Endothelial cell of umbilical vein (primary cell): ENCODE measurements at places on chromosomes 4 and X. TPM values are rescaled to one million over a fixed set of nuclear protein-coding genes. Genes with fewer than 3 reads are reported as not detected.
A peak's percentile ranks its signal among the peaks of the same experiment; 100 is the strongest.

Gene NPY1R
- not detected in 2 replicates for total RNA-seq

Gene BMX
- 86.0 and 105 TPM in 2 replicates for total RNA-seq

Gene TRIM60
- total RNA-seq: not detected in 2 replicates

Gene QRFPR
- not detected in 2 replicates for total RNA-seq

Gene VEGFC
- 34.9 and 47.1 TPM in 2 replicates for total RNA-seq

Gene PAGE2B
- total RNA-seq: not detected in 2 replicates

Gene XAGE1A
- total RNA-seq: not detected in 2 replicates

Gene IL2
- total RNA-seq: not detected in 2 replicates

Gene GJB1
- not detected in 2 replicates for total RNA-seq

Gene PROM1
- total RNA-seq: 1.7 TPM in 1 of 2 replicates, not detected in the other

Gene MFAP3L
- 0.22 and 0.35 TPM in 2 replicates for total RNA-seq

Gene HSFX4
- not detected in 2 replicates for total RNA-seq

GRCh38 chrX:98409867-98410266 lies 1526.2 kb downstream of the RPA4 start:
- DNase-seq: no peak
- no peak overlapping the region for H3K27ac ChIP-seq
- H3K36me3 ChIP-seq: no peaks in the 10 kb centered on the region

DNA sequence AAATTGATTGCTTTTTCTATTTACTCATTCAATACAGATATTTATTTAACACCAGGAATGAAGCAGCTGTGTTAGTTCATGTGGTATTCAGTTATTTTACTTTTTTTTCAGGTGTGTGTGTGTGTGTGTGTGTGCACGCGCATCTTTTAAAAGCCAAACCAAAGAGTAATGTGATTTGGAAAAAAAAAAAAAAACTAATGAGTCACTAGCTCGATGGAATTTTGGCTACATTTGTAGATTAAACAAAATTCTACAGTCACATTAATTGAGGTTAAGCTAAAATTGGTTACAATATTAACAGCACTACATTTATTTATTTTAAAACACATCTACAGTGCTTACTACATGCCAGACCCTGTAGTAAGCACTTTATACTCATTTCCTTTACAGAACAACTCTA lies 66.8 kb downstream of the HHIP start:
- H3K27me3 ChIP-seq: no peaks in the 10 kb centered on the region
- H3K36me3 ChIP-seq: peaks cover 70% of the 10 kb centered on the region
- no peak for DNase-seq

- no peaks in the 10 kb centered on the region for H3K4me1 ChIP-seq
- H3K4me3 ChIP-seq: no peak overlapping the region
- H3K27me3 ChIP-seq: no peaks in the 10 kb centered on the region
- H3K36me3 ChIP-seq: peaks cover 11% of the 10 kb centered on the region
Observed at GRCh38 chr4:89957046-89957926, 62.6 kb downstream of the MMRN1 start.

DNA sequence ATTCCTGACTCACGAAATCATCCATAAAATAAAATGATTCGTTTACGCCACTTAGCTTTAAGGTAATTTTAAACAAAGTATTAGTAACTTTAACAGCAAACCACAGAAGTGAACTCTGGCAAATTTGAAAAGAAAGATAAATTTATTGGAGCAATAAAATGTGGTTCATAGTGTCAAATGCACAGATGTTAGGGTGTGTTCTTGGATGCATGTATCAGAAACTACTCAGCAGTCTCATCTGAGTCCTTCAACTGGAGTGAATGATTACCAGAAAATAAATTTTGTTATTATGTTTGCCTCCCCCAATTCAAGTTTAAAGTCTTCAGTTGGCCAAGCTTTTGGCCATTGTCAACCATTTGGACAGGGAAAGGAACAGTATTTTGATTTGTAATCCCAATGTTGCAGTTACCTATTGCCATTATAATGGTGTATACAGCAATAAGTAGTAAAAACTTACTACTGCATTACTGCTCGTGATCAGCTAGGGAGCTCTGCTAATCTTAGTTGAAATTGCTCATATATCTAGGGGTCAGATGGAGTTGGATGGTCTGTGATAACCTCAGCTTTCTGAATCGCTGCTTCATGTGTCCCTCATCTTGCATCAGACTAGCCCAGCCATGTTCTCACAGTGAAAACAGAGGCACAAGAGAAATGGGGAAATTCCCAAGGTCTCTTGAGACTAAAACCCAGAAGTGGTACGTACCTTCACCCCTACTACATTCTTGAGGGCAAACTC lies 254.6 kb upstream of the KCNIP4 start:
- H3K4me3 ChIP-seq: no peak overlapping the region
- H3K27ac ChIP-seq: no peak overlapping the region
- no peaks in the 10 kb centered on the region for H3K36me3 ChIP-seq
- H3K4me1 ChIP-seq: no peaks in the 10 kb centered on the region
- no peaks in the 10 kb centered on the region for H3K27me3 ChIP-seq

GRCh38 chrX:56994375-56995270 lies 718 bp downstream of the SPIN3 start:
- no peak overlapping the region for H3K27ac ChIP-seq
- H3K27me3 ChIP-seq: no peaks in the 10 kb centered on the region
- no peaks in the 10 kb centered on the region for H3K4me1 ChIP-seq
- DNase-seq: peak; percentile 14
- H3K4me3 ChIP-seq: peak overlapping the region; percentile 61

DNA sequence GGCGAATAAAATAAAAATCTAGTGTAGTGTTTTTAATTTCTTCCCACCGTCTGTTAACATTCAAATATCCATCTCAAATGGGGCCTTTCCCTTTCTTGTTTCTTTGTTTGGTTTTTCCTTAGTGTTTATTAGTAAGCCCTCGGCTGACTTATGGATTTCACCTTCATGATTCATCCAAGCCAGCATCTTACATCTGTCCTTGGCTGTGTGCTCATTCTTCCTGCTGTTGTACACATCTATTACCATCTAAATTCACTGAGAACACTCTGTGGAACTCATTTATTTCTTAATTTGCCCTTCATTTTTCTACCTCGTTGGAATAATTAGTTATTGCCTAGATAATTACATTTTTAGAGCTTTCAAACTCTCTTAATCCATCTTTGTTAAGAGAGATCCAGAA lies 84.9 kb downstream of the SPCS3 start:
- peaks cover 13% of the 10 kb centered on the region for H3K27me3 ChIP-seq
- no peaks in the 10 kb centered on the region for H3K4me1 ChIP-seq
- no peak for DNase-seq
- H3K36me3 ChIP-seq: no peaks in the 10 kb centered on the region
- H3K4me3 ChIP-seq: no peak overlapping the region

- no peak for DNase-seq
- H3K27ac ChIP-seq: no peak overlapping the region
- H3K4me1 ChIP-seq: peaks cover 59% of the 10 kb centered on the region
- no peaks in the 10 kb centered on the region for H3K36me3 ChIP-seq
Observed at GRCh38 chr4:124943145-124943889, 230.8 kb upstream of the ANKRD50 start.

DNA sequence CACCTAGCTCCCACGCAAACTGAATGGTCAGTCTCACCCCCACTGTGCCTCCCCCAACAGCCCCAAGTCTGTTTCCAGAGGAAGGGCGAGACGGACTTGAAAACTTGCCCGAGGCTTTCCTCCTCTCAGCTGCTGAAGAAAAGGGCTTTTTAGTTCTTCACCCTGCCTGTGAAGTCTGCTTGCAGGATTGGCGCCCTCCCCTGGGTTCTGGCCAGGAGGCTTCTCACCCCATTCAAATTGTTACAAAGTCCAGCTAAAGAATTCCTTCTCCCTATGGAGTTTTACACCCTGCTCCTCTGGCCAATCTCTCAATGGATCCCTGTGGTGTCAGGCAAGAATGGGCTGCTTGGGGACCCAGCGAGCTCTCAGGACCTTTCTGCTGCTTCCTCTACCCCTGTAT lies 241.0 kb downstream of the AFF2 start:
- no peak for DNase-seq
- no peak overlapping the region for H3K4me3 ChIP-seq
- H3K4me1 ChIP-seq: no peaks in the 10 kb centered on the region
- H3K36me3 ChIP-seq: no peaks in the 10 kb centered on the region
- H3K27me3 ChIP-seq: no peaks in the 10 kb centered on the region

- H3K4me1 ChIP-seq: no peaks in the 10 kb centered on the region
- DNase-seq: no peak
- H3K27me3 ChIP-seq: no peaks in the 10 kb centered on the region
- no peak overlapping the region for H3K27ac ChIP-seq
- no peaks in the 10 kb centered on the region for H3K36me3 ChIP-seq
Observed at GRCh38 chr4:24778464-24779225, 16.7 kb upstream of the SOD3 start.

GRCh38 chr4:15162465-15163283 lies 160.4 kb downstream of the CPEB2 start:
- H3K27me3 ChIP-seq: peaks cover 9% of the 10 kb centered on the region
- H3K4me1 ChIP-seq: no peaks in the 10 kb centered on the region
- peak; percentile 16 for DNase-seq
- H3K36me3 ChIP-seq: no peaks in the 10 kb centered on the region
- no peak overlapping the region for H3K4me3 ChIP-seq

- no peak for DNase-seq
- no peaks in the 10 kb centered on the region for H3K4me1 ChIP-seq
- H3K4me3 ChIP-seq: no peak overlapping the region
- no peaks in the 10 kb centered on the region for H3K27me3 ChIP-seq
Observed at GRCh38 chrX:78769101-78769755, 21.7 kb downstream of the LPAR4 start.

- no peaks in the 10 kb centered on the region for H3K36me3 ChIP-seq
- H3K27ac ChIP-seq: no peak overlapping the region
- H3K4me3 ChIP-seq: no peak overlapping the region
- H3K27me3 ChIP-seq: peaks cover 2% of the 10 kb centered on the region
- H3K4me1 ChIP-seq: no peaks in the 10 kb centered on the region
Observed at GRCh38 chrX:24253469-24253868, 60.4 kb downstream of the SUPT20HL2 start.

- no peak overlapping the region for H3K27ac ChIP-seq
- no peaks in the 10 kb centered on the region for H3K4me1 ChIP-seq
- no peak overlapping the region for H3K4me3 ChIP-seq
Observed at GRCh38 chr4:59814402-59815010, 1385.6 kb upstream of the ADGRL3 start.

GRCh38 chrX:56729152-56729850 lies at the start of gene NBDY:
Gene NBDY (plus strand): TSS chrX:56729243. CDS start chrX:56729354, 111 bp downstream.
- H3K4me3 ChIP-seq: peak within 1 kb of the TSS; percentile 43
- peak within 1 kb of the TSS; percentile 91 for H3K27ac ChIP-seq
- peak; percentile 58 for DNase-seq
- no peaks in the 10 kb centered on the region for H3K27me3 ChIP-seq
- peaks cover 4% of the 10 kb centered on the region for H3K4me1 ChIP-seq

- H3K4me1 ChIP-seq: peaks cover 25% of the 10 kb centered on the region
- no peaks in the 10 kb centered on the region for H3K36me3 ChIP-seq
- peak overlapping the region; percentile 78 for H3K4me3 ChIP-seq
- H3K27me3 ChIP-seq: no peaks in the 10 kb centered on the region
- peak overlapping the region; percentile 76 for H3K27ac ChIP-seq
Observed at GRCh38 chr4:102869569-102870197, 891 bp downstream of the CISD2 start.

- no peaks in the 10 kb centered on the region for H3K4me1 ChIP-seq
- no peaks in the 10 kb centered on the region for H3K27me3 ChIP-seq
- no peak overlapping the region for H3K4me3 ChIP-seq
- peaks cover 17% of the 10 kb centered on the region for H3K36me3 ChIP-seq
Observed at GRCh38 chrX:2484721-2485648, 15.8 kb downstream of the DHRSX start.

DNA sequence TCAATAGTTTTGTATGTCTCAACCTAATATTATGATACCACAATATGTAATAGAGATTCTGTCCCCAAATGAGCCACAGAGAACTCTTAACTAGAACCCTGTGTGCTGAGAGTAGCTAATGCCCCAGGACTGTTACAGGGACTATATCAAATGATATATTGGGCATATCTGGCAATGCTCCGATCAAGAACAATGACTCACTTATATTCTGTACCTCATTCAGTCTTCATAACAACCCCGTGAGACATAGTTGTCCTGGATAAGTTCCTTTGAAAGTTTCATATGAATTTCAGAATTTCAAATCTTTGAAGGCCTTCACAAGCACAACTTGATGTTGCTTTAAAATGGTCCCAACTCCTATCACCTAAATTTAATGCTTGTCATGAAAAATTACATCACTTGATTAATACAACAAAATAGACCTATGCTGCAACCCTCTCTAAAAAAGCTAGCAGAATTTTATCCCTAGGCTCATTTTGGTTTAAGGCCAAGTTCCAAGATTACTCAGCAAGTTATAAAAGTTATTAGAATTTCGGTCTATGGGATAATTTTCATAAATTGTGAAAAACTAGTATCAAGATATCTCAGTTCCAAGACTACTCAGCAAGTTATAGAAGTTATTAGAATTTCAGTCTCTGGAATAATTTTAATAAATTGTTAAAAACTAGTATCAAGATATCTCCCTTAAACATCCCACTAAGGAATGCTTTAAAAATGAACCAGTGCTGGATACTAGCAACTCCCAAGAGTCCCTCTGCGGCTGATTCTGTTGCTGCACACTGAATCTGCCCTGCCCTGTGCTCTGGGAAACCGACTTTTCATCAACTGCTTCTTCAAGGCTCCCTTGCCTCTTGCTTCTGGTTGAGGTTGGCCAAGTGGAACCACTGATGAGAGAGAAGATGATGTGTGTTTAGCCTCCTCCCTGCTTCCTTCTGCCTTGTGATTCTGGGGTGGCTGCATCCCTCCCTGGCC lies 6.0 kb upstream of the ANXA3 start:
- H3K36me3 ChIP-seq: no peaks in the 10 kb centered on the region
- H3K27me3 ChIP-seq: no peaks in the 10 kb centered on the region
- H3K4me3 ChIP-seq: no peak overlapping the region
- peaks cover 4% of the 10 kb centered on the region for H3K4me1 ChIP-seq
- peak; percentile 56 for DNase-seq

GRCh38 chrX:132017431-132018185 lies 5.5 kb upstream of the STK26 start:
- no peaks in the 10 kb centered on the region for H3K27me3 ChIP-seq
- no peaks in the 10 kb centered on the region for H3K36me3 ChIP-seq
- H3K4me1 ChIP-seq: peaks cover 3% of the 10 kb centered on the region
- H3K4me3 ChIP-seq: no peak overlapping the region

GRCh38 chrX:65035446-65035770 lies 59.2 kb upstream of the ZC4H2 start:
- no peaks in the 10 kb centered on the region for H3K36me3 ChIP-seq
- H3K4me1 ChIP-seq: no peaks in the 10 kb centered on the region
- H3K27me3 ChIP-seq: no peaks in the 10 kb centered on the region
- H3K27ac ChIP-seq: no peak overlapping the region
- DNase-seq: no peak

GRCh38 chr4:86235549-86235948 lies 124.3 kb downstream of the MAPK10 start:
- H3K4me3 ChIP-seq: no peak overlapping the region
- H3K27ac ChIP-seq: no peak overlapping the region
- no peaks in the 10 kb centered on the region for H3K4me1 ChIP-seq
- H3K36me3 ChIP-seq: no peaks in the 10 kb centered on the region

GRCh38 chrX:67636532-67636931 lies 92.7 kb downstream of the AR start:
- H3K4me1 ChIP-seq: no peaks in the 10 kb centered on the region
- H3K36me3 ChIP-seq: no peaks in the 10 kb centered on the region
- no peak overlapping the region for H3K27ac ChIP-seq
- no peaks in the 10 kb centered on the region for H3K27me3 ChIP-seq
- DNase-seq: no peak

DNA sequence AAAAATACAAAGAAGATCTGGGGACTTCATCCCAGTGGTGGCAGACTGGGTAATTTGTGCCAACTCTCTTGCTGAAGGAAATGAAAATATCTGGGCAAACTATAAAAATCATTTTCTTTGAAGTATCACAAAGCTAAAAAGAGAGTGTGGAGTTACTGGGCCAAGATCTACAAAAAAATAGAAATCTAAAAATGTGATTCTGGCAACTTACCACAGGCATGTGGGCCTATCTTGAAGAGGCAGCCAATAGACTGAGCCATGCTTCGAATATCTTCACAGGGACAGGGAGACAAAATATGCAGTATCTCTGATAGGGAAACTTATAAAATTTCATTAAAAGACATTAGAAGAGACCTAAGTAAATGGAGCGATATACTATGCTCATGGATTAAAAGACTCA lies 168.8 kb downstream of the RCHY1 start:
- no peak overlapping the region for H3K27ac ChIP-seq
- no peak for DNase-seq
- no peaks in the 10 kb centered on the region for H3K36me3 ChIP-seq
- H3K27me3 ChIP-seq: no peaks in the 10 kb centered on the region
